ENCODE measurements at places on chromosomes 3 and 15. TPM values are rescaled to one million over a fixed set of nuclear protein-coding genes. Genes with fewer than 3 reads are reported as not detected.

Gene VEPH1
- 0.48 TPM for polyA plus RNA-seq

Gene GOLGA8R
- polyA plus RNA-seq, result 2.1 TPM

Gene ZNF80
- 0.02 TPM for polyA plus RNA-seq

Gene PPP1R14D
- not detected for polyA plus RNA-seq

Gene GATM
- 116 TPM for polyA plus RNA-seq

Gene RLBP1
- polyA plus RNA-seq, result not detected

Gene IQCF5
- polyA plus RNA-seq, result not detected

Gene GALNT15
- 28.5 TPM for polyA plus RNA-seq

Gene IL12A
- polyA plus RNA-seq, result 0.33 TPM

Gene EHHADH
- 6.6 TPM for polyA plus RNA-seq

Gene NSMCE3
- polyA plus RNA-seq, result 5.5 TPM

Gene PHLDB2
- 9.0 TPM for polyA plus RNA-seq

Gene FBXW12
- polyA plus RNA-seq, result not detected

Gene GOLGA8G
- not detected for polyA plus RNA-seq

Gene SLC6A20
- 0.05 TPM for polyA plus RNA-seq

Gene LMOD3
- 0.36 TPM for polyA plus RNA-seq

Gene KCNH8
- 0.05 TPM for polyA plus RNA-seq

Gene IGSF11
- polyA plus RNA-seq, result 16.8 TPM

Gene UCN2
- polyA plus RNA-seq, result not detected

Gene SERINC4
- 0.39 TPM for polyA plus RNA-seq

Gene SHF
- 31.2 TPM for polyA plus RNA-seq

Gene ROBO1
- polyA plus RNA-seq, result 49.5 TPM

Gene NMNAT3
- polyA plus RNA-seq, result 15.8 TPM

Gene SI
- polyA plus RNA-seq, result not detected

Gene THPO
- 1.5 TPM for polyA plus RNA-seq

Gene HLTF
- 11.3 TPM for polyA plus RNA-seq

Gene SLC27A2
- 0.10 TPM for polyA plus RNA-seq
